NCI-H774 (cell line): ENCODE measurements at places on chromosomes 3 and 15.

DNA sequence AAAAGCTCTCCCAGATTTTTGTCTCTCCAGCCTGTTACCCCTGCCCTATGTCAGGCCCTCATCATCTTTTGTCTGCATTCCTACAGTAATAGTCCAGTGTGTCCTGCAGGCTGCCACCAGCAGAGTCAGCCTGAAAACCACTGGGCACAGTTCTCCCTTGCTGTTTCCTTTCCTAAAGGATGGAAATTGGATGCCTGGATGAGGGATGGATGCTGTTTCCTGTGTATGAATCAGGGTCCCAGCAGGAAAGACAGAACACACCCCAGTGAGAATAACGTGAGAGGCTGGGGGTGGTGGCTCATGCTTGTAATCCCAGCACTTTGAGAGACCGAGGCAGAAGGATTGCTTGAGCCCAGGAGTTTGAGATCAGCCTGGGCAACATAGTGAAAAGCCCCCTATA lies 3.3 kb upstream of the SNX33 start:
- no peak for DNase-seq

GRCh38 chr15:24318981-24319380 lies 356.6 kb upstream of the NPAP1 start:
- no peak for DNase-seq

DNA sequence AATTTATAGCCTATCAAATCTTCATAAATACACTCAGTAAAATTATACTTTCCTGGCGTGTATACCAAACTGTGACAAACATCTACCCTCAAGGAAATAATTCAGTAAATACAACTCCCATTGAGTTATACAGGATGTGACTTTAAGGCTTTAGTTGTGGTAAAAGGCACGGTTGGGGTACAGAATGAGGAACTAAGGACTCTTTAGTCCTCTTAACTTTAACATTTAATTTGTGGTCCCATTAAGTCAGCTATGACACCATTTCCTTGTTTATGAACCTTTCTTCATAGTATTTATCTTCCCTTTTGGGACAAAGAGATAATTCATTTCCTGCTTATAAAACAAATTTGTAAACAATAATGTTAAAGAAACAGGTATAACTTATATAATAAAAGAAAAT lies 30.2 kb downstream of the IFT80 start:
- no peak for DNase-seq

- DNase-seq, result no peak
Measured at GRCh38 chr3:116057400-116058006, 387.8 kb downstream of the LSAMP start.

- no peak for DNase-seq
Measured at GRCh38 chr15:100229181-100230163, 112.3 kb downstream of the ADAMTS17 start.

DNA sequence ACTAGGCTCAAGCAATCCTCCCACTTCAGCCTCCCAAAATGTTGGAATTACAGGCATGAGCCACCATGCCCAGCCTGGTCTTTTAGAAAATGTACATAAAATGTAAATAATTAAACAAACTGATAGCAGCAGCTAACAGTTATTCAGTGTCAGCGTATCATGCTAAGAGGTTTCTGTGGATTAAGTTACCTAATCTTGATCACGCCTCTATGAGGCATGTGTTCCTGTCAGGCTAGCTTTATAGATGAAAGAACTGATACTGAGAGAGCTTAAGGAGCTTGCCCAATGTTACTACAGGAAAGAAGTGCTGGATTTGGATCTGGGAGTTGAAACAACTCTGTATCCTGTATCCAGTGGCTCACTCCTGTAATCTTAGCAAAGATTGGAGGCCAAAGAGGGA lies 11.2 kb upstream of the MST1R start:
- no peak for DNase-seq

DNA sequence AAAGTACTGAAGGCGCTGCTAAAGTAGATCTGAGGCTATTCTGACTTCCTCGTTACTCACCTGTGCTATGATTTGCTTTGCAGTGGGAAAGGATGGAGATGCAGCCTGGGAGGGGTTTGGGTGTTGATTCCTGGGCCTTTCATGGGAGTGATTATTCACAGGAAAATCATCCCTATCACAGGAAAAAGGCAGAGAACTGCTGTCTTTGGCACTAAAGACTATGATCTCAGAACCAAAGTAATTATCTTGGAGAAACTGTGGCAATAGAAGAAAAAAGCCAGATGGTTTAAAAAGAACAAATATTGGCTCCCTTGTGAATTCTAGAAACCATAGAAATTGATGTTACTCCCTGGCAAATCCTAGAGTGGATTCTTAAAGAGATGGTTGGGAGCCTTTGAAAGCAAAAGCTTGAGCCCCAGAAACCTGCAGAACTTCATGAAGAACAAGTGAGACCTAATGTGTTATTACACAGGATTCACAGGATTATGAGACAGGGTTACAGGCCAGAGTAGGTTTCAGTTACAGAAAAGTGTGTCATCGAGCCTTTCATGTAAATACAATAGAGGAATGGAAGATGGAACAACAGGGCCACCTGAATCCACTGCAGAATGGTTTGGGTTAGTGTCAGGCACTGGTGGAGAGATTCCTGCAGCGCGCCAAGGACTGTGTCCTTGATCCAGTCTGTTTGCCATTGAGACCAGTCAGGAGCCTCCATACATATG lies 85.7 kb downstream of the OXNAD1 start:
- DNase-seq, result no peak

DNA sequence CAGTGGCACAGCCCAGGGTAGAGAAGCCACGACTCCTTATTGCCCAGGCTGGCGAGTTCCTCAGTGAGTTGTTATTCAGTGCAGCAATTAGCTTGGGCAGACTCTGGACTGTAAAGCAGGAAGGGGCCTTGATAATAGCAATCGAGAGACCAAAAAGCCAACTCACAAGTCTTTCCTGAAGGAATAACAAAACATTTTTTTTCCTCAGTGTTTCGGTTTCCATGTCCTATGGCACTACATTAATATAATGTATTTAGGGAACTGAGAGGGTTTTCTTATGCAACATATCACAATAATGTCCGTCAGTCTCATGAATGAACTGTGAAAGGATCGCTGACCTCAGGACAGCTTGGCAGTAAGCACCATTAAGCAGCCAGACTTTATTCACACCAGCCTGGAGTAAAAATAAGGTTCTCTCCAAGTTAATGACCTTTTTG lies 248.9 kb upstream of the TBL1XR1 start:
- DNase-seq, result no peak

DNA sequence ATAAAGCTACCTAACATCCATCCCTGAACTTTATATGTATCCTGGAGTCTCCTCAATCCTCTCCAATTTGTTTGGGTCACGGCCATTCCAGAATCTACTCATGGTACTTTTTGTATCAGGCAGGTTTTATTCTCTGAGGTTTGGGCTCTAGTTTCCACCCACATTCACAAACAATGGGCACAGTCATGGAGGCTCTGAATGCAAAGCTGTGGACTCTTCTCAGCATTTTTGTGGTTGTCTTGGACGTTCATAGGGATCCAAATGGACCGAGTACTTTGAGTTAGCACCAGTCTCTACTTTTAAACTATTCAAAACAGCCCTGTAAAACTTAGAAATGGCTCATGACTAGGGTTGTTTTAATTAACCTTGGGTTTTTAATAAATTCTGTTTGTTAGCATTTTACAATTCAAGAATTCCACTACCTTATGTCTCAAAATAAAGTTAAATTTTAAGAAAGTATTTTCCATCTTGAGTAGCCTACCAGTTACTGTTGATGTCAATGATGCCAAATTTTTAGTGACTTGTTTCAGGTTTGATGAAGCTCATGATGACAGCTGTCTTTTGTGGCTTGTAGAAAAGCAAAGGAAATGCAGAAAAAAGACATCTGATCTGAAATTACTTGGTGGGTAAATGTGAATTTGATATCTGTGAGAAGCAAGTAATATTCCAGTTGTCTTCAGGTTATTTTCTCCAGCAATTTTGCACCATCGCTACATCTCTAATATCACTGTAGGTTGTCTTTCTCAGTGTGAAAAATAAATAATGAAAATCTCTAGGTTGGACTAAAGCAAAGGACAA lies 275.7 kb upstream of the THBS1 start:
- DNase-seq, result no peak

DNA sequence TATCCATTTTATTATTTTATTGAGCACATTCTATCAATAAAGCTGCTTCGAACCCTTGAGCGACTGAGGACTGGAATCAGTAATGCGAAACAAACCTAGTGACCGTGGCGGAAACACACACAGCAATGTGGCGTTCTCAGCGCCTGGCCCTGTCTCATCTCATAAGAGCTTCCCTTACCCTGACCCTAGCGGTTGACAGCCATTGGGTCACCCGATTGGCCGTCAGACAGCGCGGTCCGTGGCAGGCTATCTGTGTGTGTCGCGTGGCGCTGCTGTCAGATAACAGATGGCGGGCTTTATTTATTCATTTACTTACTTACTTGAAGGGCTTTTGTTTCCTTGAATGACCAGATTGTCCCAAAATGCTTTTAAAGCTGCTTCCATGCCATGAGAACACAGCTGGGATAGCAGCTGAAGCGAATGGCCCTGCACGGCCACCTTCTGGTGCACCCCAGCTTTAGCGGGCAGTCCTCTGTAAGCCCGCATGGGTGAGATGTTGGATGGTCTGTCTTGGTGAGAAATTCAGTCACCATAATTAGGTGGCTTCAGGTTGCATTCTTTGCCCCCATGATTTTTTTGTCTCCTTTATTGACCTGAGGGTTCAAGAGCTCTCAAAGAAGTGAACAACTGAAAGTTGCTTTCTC lies 215.5 kb upstream of the BHLHE40 start:
- DNase-seq, result no peak

GRCh38 chr15:49875392-49875791 lies 243.6 kb downstream of the ATP8B4 start:
- DNase-seq, result no peak

DNA sequence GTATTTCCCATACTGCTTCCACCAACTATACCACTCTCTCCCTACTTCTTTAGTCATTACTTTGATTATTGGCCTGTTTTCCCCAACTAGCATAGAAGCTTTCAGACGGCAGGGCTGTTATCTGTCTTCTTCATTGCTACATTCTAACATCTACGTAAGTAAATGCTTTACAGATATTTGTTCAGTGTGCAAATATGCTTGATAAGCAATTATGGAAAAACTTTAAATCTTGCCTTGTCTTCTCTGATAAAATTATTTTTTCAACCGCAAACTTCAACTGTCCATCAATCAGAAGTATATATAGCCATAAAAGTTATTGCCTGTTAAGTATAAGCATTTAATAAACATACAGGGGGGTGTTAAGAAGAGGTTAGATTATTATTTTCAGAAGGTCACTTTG lies 35.7 kb downstream of the ZDHHC23 start:
- no peak for DNase-seq

DNA sequence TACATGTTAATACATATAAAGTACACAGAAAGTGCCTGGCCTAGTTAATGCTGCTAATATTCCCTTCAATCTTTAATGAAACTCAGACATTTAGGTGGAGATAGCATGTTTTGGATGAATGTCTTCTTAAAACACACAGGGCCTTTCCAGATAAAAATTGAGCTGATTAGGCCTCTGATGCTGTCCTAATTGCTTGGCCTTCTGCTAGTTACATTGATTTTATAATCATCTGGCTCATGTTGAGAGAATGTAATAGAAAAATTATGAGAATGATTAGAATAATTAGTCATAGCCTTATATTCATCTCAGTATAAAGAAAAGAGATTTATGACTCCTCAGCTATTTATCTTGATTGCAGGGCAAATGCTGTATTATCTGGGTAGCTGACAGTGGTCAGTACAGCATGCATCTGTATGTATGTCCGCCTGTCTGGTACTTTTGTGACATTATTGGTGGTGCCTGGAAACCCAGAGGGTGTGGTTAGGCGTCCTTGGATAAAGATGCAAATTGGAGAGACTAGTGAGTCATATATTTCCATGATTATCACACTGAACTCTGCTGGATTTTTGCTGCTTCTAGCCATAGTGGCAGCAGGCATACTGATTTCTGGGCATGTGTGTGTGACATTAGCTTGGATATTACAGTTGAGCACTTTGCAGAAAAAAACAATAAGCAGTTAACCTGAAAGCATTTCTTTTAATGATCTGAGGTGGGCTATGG lies 120.8 kb downstream of the FEZF2 start:
- no peak for DNase-seq

DNA sequence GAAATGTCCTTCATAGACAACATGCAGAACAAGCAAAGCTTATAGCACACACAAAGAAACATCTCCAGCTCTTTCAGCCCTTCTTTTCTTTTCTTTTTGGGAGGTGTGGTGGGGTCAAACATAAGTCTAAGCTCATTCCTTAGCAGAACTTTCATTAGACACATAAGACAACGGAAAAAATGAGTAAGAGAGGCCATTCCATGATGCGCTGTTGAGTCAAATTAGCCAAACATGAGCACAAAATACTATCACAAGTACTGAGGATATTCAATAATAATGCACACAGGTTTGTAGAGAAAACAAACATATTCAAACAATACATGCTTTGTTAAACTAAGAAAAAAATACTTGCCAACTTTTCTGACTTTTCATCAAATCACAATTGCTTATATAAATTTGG lies 83.0 kb downstream of the PLOD2 start:
- DNase-seq, result no peak

GRCh38 chr3:3110299-3110630 lies at the start of gene IL5RA:
Gene IL5RA, minus strand, starts transcription at chr3:3110374. Its CDS starts 5,390 bp downstream, at chr3:3104984.
- DNase-seq, result peak; percentile 69

GRCh38 chr3:29922992-29923746 lies 642.3 kb downstream of the RBMS3 start:
- DNase-seq, result no peak

DNA sequence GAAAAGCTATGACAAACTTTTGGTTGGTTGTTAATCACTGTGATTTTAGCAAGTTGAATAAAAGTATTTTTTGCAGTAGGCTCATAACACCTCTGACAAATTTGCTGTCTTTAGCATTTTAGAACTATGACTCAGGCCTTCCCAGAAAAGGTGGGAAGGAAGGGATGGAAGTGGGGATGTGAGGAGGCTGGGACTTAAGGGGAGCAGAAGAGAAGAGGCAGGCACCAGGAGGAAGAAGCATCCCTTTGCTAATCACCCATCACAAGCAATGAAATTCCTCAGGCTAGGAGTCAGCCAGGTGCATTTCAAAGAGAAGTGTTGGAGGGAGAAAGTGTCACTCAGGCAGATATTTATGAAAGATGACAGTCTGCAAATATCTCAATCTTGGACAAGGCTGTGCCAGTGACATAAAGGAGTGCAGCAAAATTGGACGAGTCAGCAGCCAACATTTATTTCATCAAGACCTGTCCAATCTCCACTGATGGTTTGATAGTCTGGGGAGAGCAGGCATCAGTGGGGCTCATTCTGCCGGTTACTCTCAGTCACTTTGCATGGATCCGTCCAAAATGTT lies 337.3 kb upstream of the ARRDC4 start:
- no peak for DNase-seq

GRCh38 chr15:40340740-40341400 lies at the start of gene CCDC9B:
Gene CCDC9B, minus strand, starts transcription at chr15:40340939. Its CDS starts 120 bp downstream, at chr15:40340819.
- DNase-seq, result peak; percentile 74

DNA sequence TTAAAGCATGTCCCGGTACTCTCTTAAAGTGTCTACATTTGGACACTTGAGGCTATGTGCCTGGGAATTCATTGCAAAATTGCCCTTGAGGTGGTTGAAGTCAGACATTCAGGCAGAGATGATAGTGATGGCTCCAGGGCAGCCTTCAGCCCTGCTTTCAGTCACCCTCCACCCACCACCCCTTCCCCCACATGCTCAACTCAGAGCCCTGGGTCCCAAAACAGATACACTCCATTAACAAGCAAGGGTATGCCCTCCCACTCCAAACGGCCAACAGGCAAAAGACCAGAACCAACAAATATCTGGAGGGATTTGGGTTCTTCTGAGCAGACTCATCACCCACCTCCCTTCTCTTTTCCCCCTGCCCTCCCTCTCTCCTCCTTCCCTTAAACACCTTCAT lies 29.9 kb upstream of the VIPR1 start:
- no peak for DNase-seq

GRCh38 chr15:90063770-90064247 lies 38.5 kb downstream of the IDH2 start:
- no peak for DNase-seq
